ENCODE measurements at places on chromosomes 5 and 9. TPM values are rescaled to one million over a fixed set of nuclear protein-coding genes. Genes with fewer than 3 reads are reported as not detected.

GRCh38 chr5:131357739-131358561 lies 94.1 kb downstream of the CDC42SE2 start:
- no peak for DNase-seq

DNA sequence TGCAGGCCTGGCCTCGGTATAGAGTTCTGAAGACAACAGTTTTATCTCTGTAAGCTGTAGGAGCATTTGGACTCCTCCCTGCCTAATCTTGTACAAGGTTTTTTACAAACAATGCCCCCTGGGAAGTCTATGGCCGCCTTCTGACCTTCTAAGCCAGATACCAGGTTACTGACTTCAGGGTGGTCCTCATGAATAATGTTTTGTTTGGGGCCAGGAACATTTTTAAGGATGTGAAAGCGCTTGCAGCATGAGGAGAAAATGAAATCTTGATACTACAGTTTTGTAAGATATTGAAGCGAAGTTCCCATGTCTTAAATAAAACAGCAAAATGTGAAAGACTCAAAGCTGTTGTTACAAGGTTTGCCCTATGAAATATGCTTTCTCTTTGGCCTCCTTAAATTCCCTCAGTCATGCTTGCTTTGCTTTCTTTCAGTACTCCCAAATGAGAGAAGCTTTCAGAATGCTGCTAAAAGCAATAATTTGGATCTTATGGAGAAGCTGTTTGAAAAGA lies 5.2 kb downstream of the ANKDD1B start:
- no peak for DNase-seq

The SELENOP gene
- total RNA-seq = 332 TPM

GRCh38 chr5:33297760-33298216 lies 143.0 kb upstream of the TARS1 start:
- no peak for DNase-seq

The SARDH gene
- total RNA-seq = 1.8 TPM

DNA sequence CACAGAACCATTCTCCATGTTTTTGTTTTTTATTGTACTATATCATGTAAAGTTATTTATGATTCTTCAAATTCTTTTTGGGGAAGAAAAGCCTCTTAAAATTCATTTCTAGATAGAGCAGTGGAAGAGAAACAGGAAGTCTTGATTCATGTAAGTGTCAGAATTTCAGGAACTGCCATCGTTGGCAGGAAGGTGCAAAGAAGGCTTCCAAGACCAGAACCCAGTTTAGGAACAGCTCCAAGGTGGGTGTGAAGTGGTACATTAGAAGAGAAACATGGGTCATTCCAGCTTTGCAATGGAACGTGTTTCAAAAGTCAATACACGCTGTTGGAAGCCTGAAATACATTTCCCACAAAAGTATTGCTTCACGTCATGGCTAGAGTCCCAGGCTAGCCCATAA lies 14.8 kb downstream of the SAXO1 start:
- no peak for DNase-seq

DNA sequence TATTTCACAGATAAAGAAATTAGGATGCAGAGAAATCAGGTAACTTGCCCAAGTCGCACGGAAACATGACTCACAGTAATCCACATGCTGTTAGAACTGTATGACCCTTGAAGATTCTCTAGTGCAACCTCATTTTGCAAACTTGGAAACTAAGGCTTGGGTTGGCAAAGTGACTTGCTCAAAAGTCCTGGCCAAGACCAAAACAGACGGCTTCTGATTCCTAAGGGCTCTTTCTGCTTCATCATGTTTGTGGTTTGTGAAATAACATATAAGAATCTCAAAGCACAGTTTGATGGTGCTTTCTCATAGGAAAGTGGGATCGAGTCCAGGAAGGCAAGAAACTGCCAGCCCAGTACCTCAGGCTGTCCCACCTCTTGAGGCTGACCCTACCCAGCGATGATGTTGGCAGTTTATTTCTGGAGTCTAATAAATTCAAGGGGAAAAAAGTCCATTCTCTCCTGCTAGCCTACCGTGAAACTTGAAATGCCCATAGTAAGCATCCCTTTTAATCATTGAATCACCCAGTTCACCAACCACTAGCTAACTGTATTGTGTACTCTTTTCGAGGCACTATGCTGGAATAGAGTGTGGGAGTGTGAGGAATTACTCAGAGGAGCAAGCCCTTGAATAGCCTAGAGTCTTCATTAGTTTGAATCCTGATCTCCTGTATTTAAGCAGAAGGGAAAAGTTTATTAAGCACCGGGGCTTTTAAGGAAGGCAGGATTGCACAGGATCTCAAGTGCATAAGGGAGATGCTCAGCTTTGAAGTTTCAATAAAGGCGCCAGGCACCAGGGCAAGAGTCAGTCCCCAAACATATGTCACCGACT lies 14.1 kb downstream of the CAPSL start:
- no peak for DNase-seq

GRCh38 chr9:34987160-34987901 lies 2.2 kb upstream of the DNAJB5 start:
- no peak for DNase-seq

- DNase-seq = peak; percentile 89
Observed at GRCh38 chr9:133238272-133238850, 29.3 kb upstream of the OBP2B start.

The ANP32B gene
- 95.8 TPM for total RNA-seq

The CCNJL gene
- 1.0 TPM for total RNA-seq

- no peak for DNase-seq
Observed at GRCh38 chr5:178627259-178627598, 379 bp upstream of the CLK4 start.

GRCh38 chr5:160379511-160379910 lies 9.1 kb upstream of the C1QTNF2 start:
- no peak for DNase-seq

The HMCN2 gene
- total RNA-seq = 98.8 TPM

The DOCK8 gene
- 20.6 TPM for total RNA-seq

The FST gene
- total RNA-seq = 18.3 TPM

DNA sequence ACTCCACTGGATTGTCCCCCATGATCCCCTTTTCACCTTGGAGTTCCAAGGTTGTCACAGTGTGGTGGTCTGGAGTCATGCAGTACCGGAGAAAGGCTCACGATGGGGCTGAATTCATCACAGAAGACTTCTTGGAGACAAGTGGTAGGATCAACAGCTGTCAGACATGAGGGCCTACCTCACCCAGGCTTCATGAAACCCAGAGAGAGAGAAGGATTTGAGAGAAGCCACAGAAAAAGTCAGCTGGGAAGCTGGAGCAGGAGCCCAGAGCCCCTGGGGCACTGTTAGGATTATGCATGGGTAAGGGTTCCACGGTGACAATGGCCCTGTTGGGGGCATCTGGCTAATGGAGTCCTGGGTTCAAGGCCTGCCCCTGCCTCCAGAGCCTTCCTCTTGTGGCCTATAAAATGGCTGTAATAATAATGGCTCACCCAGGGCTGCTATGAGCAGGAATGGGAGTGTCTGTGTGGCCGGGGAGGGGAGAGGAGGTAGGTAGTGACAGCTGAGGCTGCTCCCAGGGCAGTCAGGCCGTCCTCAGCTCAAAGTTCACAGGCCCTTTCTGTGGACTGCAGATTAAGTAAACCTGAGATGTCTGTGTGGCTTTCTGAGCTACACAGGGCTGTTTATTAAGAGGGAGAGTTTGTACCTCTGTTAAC lies 910 bp downstream of the TRIM14 start:
- no peak for DNase-seq

DNA sequence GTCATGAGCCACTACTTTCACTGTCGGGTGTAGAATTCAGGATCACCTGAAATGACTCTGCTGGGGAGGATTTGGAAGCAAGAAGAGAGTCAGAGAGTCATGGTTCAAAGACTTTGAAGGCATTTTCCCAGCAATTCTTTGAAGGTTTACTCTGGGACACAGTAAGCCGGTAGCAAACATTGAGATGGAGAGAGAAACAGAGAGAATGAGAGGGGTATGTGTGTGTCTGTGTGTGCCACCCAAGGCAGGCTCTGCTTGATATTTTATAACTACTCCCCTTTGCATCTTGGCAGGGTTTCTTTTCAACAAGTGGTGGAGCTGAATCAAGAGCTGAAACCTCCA lies 89.8 kb downstream of the ANKRD55 start:
- DNase-seq = no peak

DNA sequence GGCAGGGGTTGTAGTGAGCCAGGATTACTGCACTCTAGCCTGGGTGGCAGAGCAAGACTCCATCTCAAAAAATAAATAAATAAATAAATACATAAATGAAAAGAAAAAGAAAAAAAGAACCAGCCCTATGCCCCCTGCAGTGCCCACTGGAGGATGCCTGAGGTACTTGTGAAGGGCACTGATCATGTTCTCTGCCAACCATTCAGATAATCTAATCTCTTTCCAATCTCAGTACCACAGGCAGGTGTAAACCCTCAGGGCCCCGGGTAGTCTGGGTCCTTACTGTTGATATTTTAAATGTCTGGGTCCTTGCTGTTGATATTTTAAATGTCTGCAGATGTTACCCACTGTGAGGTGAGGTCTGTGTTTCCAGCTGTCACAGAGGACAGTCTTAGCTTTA lies 321.8 kb upstream of the ADCY2 start:
- no peak for DNase-seq

- DNase-seq = no peak
Observed at GRCh38 chr5:123209502-123210027, 120.5 kb downstream of the PRDM6 start.

- DNase-seq = no peak
Observed at GRCh38 chr9:570187-570586, 271.3 kb upstream of the DMRT1 start.

DNA sequence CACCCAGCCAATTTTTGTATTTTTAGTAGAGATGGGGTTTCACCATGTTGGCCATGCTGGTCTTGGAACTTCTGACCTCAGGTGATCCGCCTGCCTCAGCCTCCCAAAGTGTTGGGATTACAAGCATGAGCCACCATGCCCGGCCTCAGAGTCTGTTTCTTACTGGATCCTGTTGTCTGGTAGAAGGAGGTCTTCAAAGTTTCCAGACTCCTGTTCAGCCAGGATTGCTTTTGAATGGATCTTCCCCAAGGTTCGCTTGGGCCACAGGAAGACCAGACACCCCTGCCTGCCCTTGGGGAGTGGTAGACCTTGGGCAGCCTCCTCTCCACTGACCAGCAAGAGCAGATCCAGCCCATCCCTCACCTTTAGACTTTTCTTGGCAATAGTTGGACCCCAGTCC lies 7.6 kb upstream of the LCN2 start:
- DNase-seq = peak; percentile 40

GRCh38 chr5:100647461-100648230 lies 112.5 kb downstream of the FAM174A start:
- no peak for DNase-seq

DNA sequence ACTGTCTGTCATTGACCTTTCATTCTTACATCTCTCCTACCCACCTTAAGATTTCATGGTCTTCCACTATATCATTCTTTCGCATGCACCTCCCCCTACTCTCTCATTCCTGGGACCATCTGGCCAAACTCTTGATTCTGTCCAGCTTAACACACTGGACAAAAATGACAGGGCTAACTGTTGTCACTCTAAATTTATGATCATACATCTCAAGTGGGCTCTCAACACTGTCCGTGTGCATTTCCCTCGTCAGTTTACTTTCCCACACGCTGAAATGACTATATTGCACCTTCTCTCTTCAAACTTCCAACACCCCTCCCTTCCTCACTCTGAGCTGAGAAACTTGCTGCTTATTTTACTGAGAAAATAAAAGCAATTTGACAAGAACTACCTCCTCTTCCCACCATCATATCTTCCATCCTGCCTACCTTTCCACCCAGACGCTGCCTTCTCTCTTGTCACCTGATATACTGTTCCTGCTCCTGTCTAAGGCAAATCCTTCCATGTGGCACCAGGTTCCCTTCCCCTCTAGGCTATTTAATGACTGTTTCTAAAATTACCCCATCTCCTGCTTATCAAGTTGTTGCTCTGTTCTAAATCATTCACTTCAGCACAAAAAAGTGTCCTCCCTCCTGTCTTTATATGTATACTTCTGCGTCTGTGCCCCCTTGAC lies 8.1 kb upstream of the KLF9 start:
- no peak for DNase-seq

- no peak for DNase-seq
Observed at GRCh38 chr5:12615141-12615820, 711.0 kb upstream of the CTNND2 start.

DNA sequence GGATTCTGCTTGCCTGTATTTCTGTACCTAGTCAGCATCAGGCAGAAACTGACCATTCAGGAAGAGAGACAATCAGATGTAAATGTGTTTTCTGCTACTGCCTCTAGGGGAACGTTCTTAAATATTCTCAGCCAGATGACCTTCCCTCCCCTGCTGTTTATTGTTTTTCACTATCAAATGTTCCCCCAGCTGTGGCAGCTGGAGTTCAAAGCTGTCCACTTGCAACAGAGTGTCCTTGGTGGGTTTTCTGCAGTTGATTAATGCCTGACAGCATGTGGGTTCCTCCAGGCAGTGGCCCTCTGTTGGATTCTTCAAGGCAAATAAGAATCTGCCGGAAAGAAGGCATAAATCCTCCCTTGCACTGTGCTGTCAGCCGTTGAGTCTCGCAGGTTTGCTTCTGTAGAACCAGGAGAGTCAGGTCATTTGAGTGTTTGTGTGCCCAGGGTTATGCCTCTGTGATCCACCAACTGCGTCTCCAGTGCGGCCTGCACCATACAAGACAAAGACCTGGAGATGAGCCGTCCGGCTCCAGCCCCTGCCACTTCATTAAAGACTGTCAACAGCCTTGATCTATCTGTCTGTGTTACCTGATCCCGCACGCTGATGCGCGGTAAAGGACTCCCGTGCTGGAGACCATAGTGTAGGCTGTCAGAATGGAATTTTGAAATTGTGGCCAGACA lies 203.4 kb downstream of the GADD45G start:
- DNase-seq = no peak

DNA sequence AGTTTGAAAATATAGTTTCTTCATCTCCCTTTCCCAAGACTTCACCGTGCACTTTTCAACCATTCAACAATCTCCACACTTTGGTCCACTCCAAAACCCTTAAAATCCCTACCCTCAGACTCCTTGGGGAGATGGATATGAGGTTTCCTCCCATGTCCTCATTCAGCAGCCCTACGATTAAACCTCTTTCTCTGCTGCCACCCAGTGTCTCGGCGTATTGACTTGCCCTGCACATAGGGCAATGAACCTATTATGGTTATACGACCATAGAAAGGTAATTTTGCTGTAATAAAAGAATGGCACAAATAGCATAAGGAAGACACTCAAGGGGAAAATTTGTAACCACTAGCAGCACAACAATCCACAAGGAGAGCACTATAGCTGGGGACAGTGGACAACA lies 803.5 kb downstream of the TLE1 start:
- no peak for DNase-seq

DNA sequence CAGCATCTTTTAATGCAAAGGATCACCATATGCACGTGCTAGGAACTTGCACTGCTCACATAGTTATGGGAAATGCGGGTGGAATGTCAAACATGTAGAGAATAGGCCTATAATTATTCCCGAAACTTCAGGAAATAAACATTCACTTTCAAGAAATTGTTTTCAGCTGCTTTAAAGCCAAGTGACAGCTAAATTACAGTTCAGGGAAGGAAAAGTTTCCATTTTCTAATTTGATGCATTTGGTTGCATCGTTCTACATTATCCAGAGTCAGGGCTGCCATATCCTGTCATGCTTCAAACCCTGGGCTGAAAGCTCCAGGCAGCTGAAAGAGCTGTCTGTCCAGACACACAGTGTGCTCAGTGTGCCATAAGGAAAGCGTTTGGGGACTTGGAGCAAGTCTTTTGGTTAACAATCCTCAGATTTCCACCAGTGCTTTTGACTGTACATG lies 518.1 kb downstream of the CSNK1G3 start:
- no peak for DNase-seq
